Inflammatory macrophage treated with lipopolysaccharide for 1 hour (primary cell): ENCODE measurements at places on chromosomes 2 and 18.
A peak's percentile ranks its signal among the peaks of the same experiment; 100 is the strongest.

DNA sequence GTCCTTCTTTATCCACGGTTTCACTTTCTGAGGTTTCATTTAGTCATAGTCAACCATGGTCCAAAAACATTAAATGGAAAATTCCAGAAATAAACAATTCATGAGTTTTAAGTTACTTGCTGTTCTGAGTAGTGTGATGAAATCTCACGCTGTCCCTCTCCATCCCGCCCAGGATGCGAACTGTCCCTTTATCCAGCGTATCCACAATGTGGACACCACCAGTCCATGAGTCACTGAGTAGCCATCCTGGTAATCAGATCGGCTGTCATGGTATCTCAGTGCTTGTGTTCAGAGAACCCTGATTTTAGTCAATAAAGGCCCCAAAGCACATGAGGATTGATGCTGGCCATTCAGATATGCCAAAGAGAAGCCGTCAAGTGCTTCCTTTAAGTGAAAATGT is 3.7 kb downstream of the SP140L start:
- peak; percentile 20 for DNase-seq

DNA sequence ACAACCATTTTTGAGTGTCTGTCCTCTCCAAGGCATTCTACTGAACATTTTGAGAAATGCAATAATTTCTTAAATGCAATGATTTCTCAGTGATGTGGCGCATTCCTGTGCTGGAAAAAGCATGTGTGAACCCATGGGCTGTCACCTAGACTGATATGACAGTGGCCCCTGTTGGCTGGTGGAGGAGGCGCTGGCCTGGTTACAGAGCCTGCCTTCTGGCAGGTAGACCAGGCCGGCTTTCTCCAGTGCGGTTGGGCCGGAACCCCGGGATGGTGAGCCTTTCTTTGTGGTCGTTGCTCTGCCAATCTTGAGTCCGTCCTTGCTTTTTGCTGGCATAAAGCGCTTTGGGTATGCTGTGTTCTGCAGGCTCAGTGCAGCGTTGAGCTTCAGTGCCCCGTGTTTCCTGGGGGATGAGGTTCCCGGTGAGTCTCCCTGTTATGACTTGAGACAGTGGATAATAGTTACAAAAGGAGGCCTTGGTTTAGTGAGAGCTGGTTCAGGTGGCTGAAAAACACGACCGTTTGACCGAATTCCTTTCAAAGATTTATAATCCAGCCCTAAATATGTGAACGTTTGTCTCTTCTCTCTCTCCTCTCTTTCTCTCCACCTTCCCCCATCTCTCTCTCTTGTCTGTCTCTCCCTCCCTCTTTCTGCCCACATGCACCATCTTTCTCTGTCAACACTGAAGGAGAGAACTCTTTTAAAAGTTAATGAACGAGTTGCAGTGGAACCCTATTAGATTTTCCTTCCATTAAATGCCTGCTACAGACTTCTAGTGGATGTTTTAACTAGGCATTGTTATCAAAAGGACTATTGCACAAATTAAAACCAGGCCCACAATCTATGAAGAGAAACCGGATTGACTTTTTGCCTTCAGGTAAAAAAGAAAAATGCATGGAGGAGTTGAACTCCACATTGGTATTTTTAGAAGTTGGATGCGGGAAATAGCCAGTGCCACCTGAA is 34.0 kb downstream of the TSHZ1 start:
- no peak for DNase-seq

DNA sequence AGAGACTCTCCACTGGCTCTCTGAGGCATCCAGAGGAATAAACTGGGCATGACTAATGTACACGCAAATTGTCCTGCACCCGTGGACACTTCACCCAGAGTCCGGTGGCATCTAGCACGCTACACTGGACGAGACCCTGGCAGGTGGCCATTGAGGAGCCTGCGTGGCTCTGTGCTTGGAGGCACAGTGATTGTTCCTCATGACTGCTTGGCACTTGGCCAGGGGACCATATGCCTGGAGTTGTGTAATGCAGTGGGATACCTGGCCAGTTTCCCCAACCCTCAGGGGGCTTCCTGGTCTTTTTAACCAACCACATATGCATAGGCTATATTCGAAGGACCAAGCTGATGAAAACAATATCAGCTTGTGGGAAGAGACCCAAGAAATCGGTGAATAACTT is 66.6 kb downstream of the MTCL1 start:
- no peak for DNase-seq

DNA sequence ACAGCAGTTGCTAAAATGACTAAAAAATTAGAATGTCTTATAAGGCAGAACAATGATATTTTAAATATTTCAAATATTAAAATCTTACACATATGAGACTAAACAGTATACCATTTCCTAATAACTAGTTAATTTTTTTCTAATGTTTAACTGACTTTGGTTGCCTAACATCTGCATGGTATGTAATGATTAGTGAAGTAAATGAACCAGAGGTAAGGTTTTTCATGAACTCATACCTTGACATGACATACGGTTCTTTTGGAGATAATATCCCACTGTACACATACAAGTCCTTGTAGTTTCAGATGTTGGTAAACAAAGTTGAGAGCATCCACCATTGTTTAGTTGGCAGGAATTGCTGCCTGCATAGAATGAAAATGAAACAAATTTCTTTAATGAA is 1360.2 kb downstream of the LRP1B start:
- no peak for DNase-seq

DNA sequence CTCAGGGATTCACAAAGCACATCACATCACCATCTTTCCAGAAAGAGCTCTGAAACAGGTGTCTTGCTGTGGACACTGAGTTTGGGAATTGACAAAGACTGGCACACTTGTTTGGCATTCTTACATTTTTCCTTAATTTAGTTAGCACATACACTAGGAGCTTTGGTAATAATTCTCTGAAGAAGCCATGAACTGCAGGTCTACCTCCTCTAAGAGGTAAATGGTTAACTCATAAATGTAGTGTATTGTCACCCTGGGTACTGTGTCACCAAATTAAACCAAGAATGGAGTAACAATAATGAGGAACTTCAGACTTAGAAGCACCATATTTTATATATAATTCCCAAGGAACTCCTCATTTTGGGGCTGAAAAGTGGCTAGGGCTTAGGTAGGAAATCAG is 22.6 kb downstream of the EIF4E2 start:
- no peak for DNase-seq

DNA sequence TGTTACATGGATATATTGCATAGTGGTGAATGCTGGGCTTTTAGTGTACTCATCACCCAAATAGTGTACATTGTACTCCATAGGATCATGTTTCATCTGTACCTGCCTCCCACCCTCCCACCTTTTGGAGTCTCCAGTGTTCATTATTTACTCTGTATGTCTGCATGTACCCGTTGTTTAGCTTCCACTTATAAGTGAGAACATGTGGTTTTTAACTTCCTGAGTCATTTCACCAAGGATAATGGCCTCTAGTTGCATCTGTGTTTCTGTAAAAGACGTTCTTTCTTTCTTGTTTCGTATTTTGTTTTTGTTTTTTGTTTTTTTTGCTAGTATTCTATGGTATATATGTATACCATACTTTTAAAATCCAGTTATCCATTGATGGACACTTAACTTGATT is 107.5 kb downstream of the MSTN start:
- no peak for DNase-seq

DNA sequence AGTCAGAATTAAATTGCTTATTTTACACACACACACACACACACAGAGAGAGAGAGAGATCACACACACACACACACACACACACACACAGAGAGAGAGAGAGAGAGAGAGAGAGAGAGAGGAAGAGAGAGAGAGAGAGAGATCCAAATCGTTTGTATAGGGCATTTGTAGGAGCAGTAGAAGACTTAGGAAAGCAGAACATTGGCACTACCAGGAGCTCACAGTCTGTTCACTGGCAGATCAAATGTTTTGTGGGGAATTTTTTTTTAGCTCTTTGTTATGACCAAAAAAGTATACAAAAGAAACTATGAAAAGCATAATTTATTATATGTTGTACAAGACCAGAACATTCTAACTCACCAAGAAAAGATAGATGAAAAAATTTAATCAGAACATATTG is 81.8 kb downstream of the MBD5 start:
- DNase-seq = no peak

DNA sequence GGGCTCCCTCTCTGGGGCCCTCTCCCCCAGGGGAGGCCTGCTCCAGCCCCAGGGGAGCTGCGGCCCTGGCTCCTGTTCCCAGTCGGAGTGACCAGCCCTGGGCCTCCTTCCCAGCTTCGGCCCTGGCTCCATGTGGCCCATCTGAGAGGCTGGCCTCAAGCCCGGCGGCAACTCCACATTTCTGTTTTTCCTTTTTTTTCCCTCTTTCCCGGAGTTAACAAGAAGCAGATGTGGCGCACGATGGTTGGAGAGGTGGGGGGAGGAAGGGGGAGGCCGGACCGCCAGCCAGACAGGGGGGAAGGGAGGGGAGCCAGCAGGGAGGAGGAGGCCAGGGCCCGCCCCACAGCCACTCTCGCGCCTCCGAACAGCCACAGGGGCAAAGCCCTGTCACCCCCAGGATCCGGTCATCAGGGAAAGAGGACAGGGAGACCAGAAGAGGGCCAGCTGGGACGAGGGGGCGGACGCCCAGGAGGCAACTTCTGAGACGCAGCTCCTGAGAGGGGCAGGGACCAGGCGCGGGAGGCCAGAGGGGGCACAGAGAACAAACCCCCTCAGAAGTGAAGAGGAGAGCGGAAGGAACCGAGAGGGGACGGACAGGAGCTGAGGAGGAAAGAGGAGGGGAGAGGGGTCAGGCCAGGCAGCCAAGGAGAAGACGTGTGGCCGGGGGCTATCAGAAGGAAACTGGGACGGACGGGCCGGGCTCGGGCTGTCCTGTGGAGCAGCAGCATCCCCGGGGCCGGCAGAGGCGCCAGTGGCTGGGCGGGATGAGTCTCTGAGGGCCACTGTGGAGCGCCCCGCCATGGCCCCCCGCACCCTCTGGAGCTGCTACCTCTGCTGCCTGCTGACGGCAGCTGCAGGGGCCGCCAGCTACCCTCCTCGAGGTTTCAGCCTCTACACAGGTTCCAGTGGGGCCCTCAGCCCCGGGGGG is at the start of gene EMILIN1:
EMILIN1 (plus strand) TSS at position 349 of the 928 bp plus-strand sequence; CDS start at position 800, 451 bp downstream.
- DNase-seq = no peak

GRCh38 chr2:179272406-179273192 is 8.0 kb upstream of the SESTD1 start:
- DNase-seq = peak; percentile 49

GRCh38 chr18:58201733-58202730 is 158.0 kb downstream of the NEDD4L start:
- DNase-seq = peak; percentile 41

GRCh38 chr18:27652480-27653121 is 467.5 kb upstream of the CHST9 start:
- no peak for DNase-seq

DNA sequence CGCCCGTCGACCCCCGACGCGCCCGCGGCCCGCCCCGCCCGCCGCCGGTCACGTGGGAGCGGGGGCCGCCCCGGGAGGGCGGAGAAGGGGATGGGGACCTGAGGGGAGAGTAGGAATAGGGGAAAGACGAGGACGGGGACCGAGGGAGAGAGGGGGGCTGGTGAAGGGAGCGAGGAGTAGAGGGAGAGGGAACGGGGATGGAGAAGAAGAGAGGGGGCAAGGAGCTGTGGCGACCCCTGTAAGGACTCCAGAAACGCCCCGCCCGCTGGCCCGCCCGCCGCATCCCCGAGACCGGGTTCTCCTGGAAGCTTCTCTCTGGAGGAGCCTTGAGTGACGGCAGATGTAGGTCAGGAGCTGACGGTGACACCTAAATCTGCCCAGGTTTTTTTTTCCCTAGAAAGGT is 615 bp downstream of the ADNP2 start:
- DNase-seq = peak; percentile 27

DNA sequence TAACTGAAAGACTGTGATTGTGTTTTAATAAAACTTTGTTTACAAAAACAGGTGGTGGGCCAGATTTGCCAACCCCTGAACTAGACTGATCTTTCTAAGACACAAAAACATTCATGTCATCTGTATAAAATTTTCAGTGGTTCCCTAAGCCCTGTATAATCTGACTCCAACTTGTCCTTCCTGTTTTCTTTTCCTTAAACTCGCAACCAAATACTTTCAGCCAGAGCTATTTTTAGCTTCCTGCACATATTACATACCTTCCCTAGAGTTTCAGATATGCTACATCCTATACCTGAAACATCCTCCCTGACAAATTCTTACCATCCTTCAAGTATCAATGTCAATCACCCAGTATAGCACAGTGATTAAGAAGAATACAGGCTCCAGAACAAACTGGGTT is 4.8 kb downstream of the GCFC2 start:
- no peak for DNase-seq

- no peak for DNase-seq
Measured at GRCh38 chr2:14998546-14998945, 366.0 kb downstream of the LRATD1 start.

- no peak for DNase-seq
Measured at GRCh38 chr2:69464575-69464974, 27.3 kb upstream of the NFU1 start.
